ENCODE measurements at places on chromosomes 1 and 21.

DNA sequence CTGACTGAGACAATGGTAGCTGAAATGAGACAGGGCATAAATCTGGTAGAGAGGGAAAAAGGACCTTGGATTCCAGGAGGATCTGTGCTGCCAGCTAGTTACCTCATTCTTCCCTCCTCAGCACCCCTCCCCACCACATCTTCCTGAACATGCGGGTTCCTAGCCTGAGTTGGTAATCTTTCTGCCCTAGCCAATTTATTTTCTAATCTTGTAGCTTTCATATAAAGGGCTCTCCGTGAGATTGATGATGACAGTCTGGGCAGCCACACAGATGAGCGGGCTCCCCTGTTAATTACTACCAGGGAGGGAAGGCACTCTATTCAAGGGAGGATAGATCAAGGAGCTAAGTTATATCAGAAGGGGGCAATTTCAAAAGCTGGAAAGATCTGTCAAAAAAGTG lies 20.2 kb downstream of the ARHGEF11 start:
- no peak for DNase-seq

- no peak for DNase-seq
These were observed 45.7 kb upstream of the HOOK1 start for GRCh38 chr1:59768792-59769735.

DNA sequence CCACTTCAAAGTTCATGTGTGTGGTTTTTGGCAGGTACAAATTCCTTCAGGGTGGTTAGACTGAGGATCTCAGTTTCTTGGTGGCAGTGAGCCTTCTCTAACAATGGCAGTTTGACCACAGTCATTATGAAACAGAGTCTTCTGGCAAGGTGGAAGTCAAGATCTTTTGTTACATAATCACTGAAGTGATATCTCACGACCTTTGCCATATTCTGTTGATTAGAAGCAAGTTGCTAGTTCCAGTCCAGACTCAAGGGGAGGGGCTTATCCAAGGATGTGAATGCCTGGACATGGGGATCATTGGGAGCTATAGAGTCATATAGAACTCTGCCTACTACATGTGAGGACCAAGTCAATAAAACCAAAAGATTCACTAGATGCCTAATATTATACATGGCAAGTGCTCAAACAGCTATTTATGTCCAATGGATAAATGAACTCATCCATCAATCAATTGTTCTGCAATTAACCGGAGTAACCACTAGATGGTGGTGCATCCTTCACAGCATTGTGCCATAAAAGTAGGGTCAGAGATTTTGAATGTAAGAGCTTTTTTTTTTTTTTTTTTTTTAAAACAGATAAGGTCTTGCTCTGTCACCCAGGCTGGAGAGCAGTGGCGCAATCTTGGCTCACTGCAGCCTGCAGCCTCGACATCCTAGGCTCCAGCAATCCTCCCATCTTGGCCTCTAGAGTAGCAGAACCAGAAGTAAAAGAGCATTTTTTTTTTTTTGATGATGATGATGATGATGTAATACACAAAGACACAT lies 131.9 kb downstream of the CRB1 start:
- DNase-seq, result no peak

DNA sequence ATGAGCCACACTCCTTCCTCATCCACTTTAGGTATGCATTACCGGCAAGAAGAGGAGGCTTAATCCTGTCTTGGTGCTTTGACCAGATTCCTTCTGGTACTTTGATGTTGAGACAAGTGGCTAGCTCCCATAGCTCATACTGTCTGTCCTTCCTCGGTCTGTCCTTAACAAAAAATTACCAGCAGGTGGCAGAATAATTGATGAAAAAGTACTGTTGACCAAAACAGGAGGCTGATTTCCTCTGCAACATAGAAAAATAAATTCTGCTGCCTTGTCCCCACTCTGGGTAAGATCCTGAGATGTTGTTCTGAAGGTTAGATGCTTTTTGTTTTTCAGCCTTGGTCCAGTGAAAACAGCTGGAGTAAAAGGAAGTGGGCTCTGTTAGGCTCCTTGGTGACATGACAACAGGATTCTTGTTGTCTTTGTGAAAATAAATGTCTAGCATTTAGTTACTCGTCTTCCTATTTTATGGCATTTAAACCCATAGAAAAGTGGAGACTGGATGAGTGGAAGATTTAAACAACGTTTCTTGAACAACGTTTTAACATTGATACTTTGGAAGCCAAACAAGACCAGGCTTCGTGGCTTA lies 11.2 kb upstream of the HJV start:
- no peak for DNase-seq

DNA sequence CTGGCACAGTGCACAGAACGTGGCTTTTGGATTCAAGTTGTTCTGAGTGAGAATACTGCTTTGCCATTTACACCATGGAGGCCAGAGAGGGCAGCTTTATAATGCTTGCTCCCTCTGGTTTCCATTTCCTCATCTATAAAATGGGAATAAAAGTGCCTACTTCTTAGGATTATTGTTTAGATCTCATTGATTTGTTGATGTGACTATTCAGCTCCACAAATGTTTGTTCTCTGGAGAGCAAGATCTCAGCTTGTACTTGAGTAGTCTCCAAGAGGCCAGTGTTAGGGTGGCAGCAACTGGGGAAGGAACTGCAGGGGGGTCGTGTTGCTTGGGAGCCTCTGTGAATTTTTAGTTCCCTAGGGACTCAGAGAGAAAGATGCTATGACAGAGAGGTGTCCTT lies 55.2 kb downstream of the YARS1 start:
- DNase-seq, result no peak

DNA sequence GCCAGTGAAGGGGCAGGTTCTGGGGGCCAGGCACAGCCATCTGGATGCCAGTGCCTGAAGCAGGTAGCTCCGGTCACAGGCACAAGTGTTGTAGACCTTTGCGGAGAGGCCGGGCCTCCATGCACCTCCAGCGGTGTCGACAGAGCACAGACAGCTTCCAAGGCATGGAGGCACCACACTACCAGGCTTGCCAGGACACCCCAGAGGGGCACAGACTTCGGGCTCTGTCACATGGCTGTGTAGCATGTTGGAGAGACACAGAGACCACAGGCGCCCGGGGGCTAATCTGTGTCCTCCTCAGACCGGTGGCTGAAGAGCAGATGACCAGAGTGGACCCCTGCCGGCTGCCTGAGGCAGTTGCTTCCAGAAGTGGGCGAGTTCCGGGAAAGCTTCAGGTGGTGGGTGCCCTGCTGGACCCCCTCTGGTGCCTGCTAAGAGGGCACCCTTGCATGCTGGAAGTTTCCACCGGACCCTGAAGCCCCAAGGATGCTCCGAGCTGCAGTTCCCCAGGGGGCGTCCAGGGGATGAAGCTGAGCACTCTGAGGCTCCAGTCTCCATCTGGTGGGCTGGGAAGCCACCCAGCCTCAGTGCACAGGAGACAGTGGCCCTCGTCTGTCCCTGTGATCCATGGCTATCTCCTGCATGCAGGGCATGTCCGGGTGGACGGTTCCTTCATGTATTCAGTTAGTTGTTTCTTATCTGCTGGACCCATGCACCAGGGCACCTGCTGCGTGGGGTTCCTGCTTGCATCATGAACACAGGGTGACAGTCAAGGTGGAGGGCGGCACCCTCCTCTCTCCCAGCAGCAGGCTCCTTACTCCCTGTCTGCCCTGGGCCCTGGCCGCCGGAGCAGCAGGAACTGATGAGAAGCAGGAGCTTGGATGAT lies 82.4 kb downstream of the OBSCN start:
- no peak for DNase-seq

DNA sequence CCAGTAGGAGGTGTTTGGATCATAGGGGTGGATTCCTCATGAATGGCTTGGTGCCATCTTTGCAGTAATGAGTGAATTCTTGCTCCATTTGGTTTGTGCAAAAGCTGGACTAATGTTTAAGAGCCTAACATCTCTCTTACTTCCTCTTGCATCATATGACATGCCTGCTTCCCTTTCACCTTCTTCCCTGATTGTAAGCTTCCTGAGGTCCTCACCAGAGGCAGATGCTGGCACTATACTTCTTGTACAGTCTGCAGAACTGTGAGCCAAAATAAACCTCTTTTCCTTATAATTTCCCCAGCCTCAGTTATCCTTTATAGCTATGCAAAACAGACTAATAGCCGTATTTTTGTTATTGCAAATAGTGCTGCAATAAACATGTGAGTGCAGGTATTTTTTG lies 8.1 kb downstream of the PRSS38 start:
- DNase-seq, result no peak

GRCh38 chr1:181685211-181685610 lies 201.9 kb downstream of the CACNA1E start:
- DNase-seq, result no peak

- no peak for DNase-seq
These were observed 273.9 kb upstream of the FMN2 start for GRCh38 chr1:239817801-239818200.

GRCh38 chr1:178702146-178702545 lies 22.9 kb upstream of the RALGPS2 start:
- DNase-seq, result no peak

GRCh38 chr1:162023181-162023546 lies 505 bp downstream of the OLFML2B start:
- DNase-seq, result no peak

- DNase-seq, result no peak
These were observed 85.3 kb downstream of the DISP3 start for GRCh38 chr1:11564237-11564636.

GRCh38 chr1:161227196-161227871 lies 1.5 kb downstream of the TOMM40L start:
- peak; percentile 77 for DNase-seq

GRCh38 chr1:26358411-26359384 lies 4.8 kb upstream of the CRYBG2 start:
- DNase-seq, result peak; percentile 67

GRCh38 chr1:78044796-78045562 lies 787 bp upstream of the GIPC2 start:
- no peak for DNase-seq

DNA sequence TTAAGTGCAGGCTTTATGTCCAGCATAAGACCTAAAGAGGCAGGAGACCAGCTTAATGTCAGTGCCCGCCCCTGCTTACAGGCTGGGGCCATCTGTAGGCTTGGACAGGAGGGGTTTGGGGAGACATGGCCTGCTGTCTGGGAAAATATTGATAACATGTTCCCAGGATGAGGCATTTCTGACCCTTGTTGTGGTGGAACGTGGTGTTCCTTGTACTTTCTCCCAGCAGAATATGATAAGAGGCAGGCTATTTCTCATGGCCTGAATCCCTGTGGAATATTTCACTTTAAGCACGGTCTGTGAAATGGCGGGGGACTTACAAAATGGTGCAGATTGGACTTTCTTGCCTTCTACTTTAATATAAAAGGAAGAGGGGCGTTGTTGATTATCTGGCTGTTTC lies 41.9 kb upstream of the PLA2G5 start:
- no peak for DNase-seq

DNA sequence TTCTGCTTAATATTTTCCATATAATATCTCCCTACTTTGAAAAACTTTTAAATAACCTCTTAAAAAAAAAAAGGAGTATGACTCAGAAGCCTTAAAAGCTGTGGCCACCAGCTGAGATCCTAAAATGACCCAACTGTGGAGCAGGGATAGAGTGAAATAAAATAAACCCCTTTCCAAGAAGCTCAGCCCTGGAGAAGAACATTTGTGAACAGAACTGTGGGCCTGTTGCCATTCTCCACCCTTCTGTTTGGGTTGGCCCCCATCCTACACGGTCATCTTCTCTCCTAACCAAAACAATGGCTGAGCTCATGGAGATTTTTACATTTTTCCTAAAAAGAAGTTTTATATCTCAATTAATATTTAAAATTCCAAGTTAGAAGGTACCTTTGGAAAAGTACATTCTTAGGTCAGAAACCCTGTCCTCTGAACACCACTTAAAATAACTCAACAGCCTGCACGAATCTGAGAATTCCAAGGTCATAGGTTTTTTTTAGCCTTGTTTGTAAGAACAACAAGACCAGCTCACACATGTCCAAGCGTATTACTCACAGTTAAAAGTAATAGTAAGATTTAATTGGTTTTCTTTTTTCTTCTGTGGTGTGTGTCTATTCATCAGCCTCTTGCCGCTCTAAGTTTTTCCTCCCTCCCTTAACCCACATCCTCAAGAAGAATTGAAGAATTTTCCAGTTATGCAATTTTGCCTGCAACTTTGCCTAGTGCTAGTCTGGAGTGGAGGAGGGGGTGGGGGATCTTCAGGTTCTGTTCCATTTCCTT lies 107.7 kb upstream of the ERRFI1 start:
- DNase-seq, result no peak

- no peak for DNase-seq
These were observed 212.6 kb upstream of the L1TD1 start for GRCh38 chr1:61981870-61982660.
